GM03348 (cell line): ENCODE measurements at places on chromosomes 3 and 15.

DNA sequence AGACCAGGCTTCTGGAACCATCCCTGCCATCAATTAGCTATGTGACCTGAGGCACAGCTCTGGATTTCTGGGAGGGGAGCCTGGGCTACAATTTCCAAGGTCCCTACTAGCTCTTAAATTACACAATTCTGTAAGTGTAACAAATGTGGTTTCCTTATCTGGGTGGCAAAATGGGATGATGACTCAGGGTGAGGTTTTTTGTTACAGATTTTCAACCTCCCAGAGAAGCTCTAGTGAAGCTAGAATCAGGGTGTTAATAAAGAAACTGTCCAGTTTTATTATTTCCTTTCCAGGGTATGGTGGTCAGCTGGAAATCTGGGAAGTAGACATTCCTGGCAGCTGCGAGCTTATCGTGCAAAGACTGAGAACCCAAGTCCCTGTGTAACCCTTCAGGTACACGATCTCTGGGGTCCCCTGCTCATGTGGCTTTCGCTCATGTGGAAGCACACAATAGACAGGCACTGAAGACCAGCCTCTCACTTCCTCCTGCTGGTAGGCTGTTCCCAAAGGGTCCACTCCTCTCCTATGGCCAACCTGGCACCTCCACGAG, 7.3 kb downstream of the RAB27A start:
- DNase-seq = peak; percentile 72

- DNase-seq = no peak
Measured at GRCh38 chr3:152039887-152040286, 166.4 kb downstream of the SUCNR1 start.

GRCh38 chr15:71392861-71393283, 277.6 kb downstream of the THSD4 start:
- no peak for DNase-seq

- DNase-seq = no peak
Measured at GRCh38 chr3:188946351-188947240, 225.2 kb upstream of the TPRG1 start.

- no peak for DNase-seq
Measured at GRCh38 chr3:40847551-40847992, 322.8 kb downstream of the ZNF621 start.

DNA sequence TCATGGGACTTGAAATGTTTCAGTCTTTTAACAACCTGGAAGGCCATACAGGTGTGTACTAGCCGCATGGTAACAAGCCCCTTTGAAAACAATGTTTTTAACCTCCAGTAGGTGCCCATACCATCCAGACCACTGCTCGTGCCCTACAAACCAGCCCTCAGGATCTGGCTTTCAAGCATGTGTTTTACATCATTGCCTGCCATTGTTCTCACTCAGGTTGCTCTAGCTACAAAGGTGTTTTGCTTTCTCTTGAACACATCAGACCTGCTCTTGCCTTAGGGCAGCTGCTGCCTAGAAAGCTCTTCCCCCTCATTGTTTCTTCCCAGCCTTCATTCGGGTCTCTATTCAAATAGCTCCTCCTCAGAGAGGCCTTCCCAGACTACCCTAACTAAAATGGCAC, 32.3 kb upstream of the MAP3K13 start:
- DNase-seq = no peak

DNA sequence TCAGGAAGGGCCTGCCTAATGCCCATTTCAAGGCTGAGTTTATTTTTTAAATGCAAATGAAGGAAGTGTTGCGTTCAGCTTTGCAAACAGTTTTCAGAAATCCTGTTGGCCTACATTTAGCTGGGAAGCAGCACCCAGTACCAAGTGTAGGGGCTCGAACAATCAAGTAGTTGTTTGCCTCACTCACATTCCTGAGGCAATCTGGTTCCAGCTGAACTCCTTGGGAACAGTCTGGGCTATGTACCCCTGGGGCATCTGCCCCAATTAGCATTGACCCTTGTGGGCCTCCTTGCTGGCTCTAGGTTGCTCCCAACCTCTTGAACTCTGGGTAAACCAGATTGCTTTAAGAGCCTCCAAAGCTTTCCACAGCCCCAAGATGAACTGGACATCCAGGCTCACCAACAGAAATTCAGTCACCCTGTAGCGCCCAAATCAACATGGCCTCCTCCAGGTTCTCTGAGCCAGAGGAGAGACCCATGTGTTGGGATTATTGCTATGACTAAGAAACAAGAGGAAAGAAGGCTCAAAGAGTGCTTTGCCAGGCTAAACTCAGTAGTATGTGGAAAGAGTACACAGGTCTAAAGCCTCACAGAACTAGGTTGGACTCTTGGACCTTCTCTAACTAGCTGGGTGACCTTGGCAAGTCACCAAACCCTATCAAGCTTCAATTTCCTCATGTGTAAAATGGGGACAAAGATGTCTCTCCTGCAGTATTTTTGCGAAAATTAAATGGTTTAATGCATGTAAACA, 532.7 kb downstream of the SOX2 start:
- DNase-seq = no peak

DNA sequence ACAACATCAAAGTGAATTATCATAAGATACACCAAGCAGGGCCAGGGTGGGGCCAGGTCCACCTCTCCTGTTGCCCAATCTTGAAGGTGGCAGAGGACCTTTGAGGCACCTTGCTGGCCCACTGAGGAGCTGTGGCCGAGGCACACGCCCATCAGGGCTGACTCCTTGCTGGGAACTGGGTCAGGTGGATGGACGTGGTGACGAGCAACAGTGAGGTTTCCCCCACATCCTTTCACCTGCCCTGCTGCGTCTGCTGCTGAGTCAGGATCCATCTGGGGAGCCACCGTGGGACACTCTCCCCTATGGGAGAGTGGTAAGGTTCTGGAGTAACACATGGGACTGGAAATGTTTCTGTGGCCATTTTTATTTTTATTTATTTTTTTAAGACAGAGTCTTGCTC, 17.3 kb upstream of the FURIN start:
- DNase-seq = no peak

DNA sequence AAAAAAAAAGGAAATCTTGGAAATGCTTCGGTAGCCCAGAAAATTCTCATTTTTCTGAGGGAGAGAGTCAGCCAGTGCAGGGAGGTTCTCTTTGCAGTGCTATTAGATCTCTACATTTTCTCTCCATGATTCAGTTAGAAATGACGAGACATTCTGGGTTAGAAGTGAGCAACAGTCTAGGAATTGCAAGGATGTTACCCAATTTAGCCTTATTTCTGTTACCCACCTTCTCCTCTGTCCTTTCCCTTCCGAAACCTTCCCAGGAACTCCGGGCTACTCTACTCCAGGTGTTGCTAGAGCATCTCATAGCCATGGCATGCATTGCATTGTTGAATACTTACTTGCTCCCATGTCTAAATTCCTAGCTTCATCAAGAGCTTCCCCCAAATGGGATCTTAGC, 106.8 kb downstream of the EDEM1 start:
- DNase-seq = peak; percentile 85

DNA sequence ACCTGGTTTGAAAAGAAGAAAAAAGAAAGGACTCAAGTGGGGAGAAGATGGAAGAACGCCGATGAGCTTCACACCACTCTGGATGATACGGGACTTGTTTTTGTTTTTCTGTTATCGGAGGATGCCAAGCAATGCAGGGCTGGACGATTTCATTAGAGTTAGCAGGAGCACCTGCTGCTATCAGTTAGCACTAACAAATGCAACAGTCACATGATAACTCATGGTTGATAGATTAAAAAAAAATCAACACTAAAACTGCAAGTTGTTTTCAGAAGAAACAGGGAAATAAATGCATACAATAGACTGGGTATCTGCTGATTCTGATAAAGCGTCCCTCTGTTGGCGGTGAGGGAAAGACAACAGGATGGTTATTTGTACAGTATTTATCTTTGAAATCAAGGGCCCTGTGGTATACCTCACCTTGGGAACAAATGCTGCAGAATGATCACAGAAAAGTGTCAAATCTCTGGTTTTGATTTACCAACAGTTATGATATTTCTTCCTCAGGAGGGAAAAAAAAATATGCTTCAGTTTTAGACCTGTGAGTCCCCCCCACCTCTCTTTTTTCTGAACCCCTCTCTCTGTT, 575.1 kb downstream of the FOXP1 start:
- DNase-seq = no peak

GRCh38 chr3:188202358-188203138, 48.6 kb downstream of the LPP start:
- no peak for DNase-seq

DNA sequence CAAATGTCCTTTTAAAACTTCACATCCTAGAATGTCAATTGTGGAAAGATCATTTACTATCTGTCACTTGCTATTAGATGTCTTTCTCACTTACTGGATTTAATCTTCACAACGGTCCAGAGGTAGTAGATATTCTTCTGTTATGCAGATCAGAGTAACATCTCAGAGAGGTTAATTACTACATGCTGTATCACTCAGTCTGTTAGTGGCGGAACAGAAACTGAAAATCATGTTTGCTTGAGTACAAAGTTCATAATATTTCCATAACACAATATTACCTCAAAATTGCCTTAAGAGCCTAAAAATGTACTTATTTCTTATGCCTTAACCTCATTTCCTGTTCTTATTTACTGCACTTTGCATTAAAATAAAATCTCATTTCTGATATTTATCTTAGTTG, 28.6 kb upstream of the GPR149 start:
- DNase-seq = no peak

- DNase-seq = no peak
Measured at GRCh38 chr15:82047453-82048400, 1.9 kb upstream of the MEX3B start.

- DNase-seq = no peak
Measured at GRCh38 chr3:177410730-177411129, 213.4 kb upstream of the TBL1XR1 start.

GRCh38 chr15:85710340-85710842, 84.3 kb downstream of the KLHL25 start:
- DNase-seq = no peak

GRCh38 chr3:134754768-134755559, 40.1 kb upstream of the EPHB1 start:
- DNase-seq = peak; percentile 88

DNA sequence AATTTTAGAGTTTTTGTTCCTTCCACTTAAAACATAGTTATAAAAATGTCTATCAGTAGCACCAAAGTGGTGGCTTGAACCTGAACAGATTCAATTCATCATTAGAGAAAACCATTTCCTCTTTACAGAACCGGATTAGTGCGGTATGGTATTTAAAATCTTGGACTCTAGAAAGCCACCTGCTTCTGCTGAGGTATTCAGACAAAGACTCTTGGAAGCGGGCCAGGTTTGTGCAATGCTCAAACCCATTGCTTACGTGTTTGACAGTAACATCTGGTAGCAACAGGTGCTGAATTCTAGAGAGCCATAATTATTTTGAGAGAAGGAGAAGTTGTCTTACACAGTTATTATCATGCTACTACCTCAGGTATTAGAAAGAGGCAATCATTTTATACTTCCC, 290.5 kb downstream of the NAALADL2 start:
- no peak for DNase-seq

DNA sequence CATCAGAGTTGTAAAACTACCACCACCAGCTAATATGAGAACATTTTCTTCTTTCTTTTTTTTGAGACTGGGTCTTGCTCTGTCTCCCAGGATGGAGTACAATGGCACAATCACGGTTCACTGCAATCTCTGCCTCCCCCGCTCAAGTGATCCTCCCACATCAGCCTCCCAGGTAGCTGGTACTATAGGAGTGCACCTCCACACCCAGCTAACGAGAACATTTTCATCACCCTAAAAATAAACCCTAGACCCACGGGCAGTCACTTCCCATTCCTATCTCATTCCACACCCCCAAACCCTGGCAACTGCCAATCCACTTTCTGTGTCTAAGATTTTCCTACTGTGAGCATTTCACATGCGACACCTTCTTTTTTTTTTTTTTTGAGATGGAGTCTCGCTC, 130.9 kb downstream of the ATP10A start:
- DNase-seq = no peak

DNA sequence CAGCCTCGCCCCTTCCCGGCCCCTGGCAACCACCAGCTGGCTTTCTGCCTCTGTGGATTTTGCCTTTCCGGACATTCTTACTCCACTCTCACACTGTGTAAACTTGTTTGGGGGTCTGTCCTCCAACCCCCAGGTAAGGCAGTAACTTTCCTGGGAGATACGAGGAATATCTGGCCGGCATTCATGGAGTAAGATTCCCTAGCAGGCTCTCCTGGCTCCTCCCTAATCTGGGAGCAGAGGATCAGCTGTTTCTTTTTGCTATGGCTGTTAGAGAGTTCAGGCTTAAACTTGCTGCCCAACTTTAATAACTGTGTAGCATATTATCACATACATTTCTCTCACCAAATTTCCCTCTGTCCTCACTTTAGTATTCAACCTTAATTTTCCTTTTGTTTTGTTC, 64.3 kb downstream of the IGF2BP2 start:
- peak; percentile 31 for DNase-seq

DNA sequence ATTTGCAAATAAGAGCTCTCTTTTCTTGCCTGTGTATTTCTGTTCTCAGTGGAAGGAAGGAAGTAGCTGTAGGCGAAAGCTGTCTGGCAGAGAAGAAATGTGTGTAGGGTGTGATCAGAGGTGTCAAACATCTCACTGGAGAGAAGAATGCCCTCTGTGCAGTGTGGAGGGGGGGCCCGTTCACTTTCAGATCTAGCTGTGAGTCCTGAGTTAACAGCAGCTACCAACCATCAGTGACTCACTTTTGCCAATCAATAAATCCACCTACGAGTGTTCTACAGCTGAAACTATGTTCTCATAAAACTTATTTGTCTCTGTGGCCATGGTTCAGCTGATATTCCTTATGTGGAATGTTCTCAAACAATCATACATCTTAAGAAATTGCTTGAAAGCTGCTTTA, 103.7 kb downstream of the FRMD4B start:
- no peak for DNase-seq

DNA sequence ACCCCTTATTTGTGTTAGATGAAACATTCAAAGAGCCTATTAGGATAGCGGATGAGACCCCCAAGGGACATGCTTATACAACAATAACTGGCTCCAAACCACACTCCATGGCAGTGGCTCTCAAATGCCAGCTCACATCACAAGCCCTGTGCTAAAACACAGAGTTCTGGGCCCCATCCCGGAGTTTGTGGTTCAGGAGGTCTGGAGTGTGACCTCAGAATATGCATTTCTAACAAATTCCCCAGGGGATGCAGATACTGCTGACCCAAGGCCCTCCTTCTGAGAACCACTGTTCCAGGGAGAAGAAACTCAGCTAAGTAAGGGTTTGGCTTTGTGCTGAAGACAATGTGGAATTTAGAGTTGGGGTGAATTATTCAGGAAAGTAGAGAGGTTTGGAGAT, 3.6 kb downstream of the CCRL2 start:
- DNase-seq = no peak
